ENCODE measurements at places on chromosomes 4 and X.

DNA sequence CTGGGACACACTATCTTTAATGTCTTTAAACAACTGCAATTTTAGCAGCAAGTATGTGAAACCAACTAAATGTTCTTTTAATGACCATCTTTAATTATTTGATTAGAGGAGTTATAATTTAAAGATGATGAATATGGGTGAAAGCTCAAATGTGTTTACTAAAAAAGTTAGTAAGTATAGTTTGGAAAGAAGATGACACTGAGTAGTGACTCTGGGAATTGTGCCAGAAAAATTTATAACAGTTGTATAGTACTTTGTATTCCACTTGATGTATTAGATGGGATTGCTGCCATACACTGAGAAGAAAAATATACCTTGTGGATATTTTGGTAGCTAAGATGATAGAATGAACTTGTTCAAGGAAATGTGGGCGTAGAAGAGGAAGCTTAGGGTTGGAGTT lies 19.5 kb upstream of the PACRGL start:
- DNase-seq = no peak

DNA sequence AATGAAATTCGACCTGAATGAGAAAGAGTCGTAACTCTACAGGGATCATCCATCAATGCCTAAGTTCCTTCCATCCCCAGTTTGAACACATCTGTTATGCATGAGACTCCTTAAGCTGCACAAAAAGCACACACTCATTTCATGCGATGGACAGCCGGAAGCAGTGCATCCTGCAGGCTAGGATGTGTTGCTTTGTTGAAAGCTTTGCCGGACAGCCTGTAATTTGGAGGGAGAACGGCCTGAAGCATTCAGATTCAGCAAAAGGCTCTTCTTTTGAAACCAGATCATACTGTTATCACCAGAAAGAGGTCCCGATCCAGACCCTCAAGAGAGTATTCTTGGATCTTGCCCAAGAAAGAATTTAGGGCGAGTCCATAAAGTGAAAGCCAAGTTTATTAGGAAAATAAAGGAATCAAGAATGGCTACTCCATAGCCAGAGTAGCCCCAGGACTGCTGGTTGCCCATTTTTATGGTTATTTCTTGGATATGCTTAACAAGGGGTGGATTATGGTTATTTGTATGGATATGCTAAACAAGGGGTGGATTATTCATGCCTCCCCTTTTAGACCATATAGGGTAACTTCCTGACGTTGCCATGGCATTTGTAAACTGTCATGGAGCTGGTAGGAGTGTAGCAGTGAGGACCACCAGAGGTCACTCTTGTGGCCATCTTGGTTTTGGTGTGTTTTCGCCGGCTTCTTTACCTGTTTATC lies 48.1 kb upstream of the DHRSX start:
- DNase-seq = peak; percentile 5

GRCh38 chrX:44003975-44004374 lies 30.8 kb upstream of the NDP start:
- DNase-seq = no peak

GRCh38 chrX:155333544-155334100 lies 792 bp downstream of the CLIC2 start:
- DNase-seq = no peak

- DNase-seq = no peak
These were observed 2.9 kb upstream of the REELD1 start for GRCh38 chr4:146211440-146211839.

GRCh38 chr4:165415910-165416309 lies 37.1 kb downstream of the CPE start:
- peak; percentile 9 for DNase-seq

GRCh38 chrX:97326456-97326855 lies 442.7 kb downstream of the RPA4 start:
- no peak for DNase-seq

DNA sequence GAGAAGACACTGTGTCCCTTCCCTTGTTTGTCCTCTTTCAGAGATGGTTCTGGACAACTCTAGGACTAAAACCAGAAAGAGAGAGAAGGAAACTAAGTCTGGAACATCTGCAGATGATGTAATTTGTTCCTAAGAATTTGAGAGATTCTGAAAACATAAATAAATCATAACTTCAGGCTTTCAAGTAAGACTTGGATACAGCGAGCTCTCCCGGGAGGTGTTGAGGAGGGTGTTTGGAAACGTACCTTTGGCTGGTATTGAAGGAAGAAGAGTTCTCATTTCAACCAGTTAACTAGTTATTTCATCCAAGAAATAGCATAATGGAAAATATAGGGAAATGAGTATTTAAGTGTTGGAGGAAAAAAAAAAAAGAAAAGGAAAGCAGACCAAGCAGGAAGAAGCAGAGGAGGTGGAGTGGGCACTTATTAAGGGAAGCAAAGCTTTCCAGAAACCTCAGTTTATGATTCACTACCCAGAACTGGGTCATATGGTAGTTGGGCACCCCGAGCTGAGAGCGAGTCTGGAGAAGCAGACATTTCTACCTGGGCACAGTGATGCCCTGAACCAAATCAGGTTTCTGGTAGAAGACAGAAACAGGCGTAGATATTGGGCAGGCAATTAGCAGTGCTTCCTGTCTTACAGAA lies 26.9 kb downstream of the CCNG2 start:
- DNase-seq = no peak

DNA sequence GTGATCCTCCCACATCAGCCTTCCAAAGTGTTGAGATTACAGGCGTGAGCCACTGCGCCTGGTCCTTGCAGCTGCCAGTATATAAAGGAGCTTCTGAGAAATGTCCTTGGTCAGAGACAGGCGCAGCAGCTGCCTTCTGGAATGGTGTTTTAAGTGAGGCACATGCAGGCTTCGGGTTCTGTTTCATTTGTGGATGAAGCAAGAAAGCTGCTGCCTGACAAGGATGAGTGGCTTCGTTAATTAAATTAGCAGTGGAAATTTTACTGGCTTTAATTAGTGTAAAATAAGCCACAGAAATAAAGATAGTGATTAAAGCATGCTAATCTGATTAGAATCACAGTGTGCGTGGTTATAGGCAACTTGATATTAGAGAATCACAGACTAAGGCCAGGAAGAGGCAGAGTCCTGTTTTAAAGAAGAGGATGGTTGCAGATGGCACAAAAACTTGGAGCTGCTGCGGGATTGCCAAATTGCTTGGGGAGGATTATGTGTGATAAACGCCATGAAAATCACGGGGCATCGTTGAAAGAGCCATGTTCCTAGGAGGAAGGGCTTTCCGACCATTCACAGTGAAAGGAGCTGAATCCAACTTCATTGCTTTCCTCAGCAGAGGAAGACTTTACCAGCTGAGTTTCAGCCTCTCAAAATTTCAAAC lies 348.4 kb upstream of the FAT1 start:
- no peak for DNase-seq

- DNase-seq = no peak
These were observed 177.5 kb downstream of the AASDH start for GRCh38 chr4:56209767-56210166.

DNA sequence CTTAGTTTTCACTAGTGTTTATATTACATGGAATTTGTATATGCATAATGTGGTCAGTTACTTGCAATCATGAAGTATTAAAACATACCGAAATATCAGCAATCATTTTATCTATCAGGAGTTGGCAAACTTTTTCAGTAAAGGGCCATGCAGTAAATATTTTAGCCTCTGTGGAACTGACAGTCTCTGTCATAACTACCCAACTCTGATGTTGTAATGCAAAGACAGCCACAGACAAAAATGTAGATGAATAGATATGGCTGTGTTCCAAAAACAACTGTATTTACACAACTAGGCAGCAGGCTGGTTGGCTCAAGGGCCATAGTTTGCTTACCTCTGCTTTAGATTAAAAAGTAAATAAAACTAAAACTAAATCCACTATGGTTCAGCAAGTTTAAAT lies 200.2 kb downstream of the HS3ST1 start:
- no peak for DNase-seq

- no peak for DNase-seq
These were observed 120.1 kb downstream of the PTTG2 start for GRCh38 chr4:38080061-38080974.

- DNase-seq = no peak
These were observed 6.2 kb upstream of the RPS3A start for GRCh38 chr4:151093203-151093602.

GRCh38 chr4:8152090-8152864 lies 6.3 kb downstream of the ABLIM2 start:
- no peak for DNase-seq

DNA sequence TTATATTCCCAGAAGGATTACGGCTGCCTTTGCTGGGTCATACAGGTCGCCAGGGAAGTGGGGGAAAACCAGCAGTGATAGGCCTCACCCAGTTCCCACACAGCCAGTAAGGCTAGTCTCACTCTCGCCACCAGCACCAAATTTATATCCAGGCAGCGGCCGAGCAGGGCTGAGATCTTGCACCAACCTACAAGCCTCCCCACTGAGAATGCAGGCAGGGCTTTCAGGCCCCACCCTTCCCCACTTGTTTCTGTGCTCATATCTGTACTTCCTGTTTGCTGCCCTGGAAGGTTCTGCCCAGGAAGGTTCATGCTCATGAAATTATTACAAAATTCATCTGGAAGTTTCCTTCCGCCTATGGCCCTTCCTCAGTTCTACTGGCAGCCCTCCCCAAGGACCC lies 179.7 kb downstream of the STIM2 start:
- DNase-seq = no peak

- DNase-seq = no peak
These were observed 140.4 kb downstream of the AFAP1 start for GRCh38 chr4:7799306-7799705.

DNA sequence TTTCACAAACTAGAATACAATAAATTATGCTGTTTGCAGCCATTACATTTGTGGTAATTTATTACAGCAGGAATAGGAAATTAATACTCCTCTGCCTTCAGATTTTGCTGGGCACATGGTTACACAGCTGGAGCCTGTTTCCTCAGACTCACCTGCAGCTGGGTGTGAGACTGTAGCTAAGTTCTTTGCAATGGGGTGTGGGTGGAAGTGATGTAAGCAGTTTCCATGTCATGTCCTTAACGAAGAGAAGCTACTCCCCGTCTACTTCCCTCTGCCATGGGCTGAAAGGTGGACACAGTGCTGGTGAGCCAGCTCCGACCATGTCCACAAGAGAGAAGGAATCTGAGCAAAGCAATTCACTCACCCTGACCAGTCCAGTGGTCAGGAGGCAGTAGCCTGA lies 18.2 kb downstream of the SH3KBP1 start:
- no peak for DNase-seq

DNA sequence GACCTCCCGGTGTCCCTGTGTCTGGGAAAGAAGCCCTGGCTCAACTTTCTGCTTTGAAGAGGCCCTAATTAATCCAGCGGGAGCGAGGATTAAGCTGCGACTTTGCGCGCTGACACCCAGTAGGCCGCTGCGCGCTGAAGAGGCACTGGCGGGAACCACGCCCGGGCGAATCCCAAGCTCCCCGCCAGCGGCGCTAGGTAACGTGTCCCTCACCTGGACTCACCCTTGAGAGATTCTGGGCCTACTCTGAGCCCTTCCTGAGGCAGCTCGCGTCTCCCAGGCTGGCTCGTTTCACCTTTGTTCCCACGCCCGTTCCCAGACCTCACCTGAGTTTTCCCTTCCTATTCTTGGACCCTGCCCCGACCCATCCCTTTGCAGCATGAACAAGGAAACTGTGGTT lies 616 bp upstream of the KLHL34 start:
- DNase-seq = no peak

GRCh38 chr4:25011135-25011866 lies 19.4 kb downstream of the LGI2 start:
- DNase-seq = peak; percentile 45

DNA sequence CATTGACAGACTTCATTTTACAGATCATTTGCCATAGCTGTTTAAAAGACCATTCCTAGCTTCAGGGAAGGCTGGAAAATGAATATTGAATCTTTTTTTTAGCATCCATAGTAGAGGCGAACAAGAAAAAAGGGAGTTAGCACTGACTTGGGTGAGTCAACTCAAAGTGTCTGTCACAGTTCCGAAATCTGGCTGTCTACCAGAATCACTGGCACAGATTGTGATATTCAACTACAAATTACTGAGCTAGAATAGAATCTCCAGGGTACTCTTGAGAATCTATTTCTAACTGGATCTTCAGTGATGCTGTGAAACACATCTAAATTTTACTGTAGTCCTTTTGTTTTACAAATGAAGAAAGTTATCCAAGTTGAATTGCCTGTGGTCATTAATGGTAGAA lies 31.5 kb downstream of the SEC24B start:
- no peak for DNase-seq

DNA sequence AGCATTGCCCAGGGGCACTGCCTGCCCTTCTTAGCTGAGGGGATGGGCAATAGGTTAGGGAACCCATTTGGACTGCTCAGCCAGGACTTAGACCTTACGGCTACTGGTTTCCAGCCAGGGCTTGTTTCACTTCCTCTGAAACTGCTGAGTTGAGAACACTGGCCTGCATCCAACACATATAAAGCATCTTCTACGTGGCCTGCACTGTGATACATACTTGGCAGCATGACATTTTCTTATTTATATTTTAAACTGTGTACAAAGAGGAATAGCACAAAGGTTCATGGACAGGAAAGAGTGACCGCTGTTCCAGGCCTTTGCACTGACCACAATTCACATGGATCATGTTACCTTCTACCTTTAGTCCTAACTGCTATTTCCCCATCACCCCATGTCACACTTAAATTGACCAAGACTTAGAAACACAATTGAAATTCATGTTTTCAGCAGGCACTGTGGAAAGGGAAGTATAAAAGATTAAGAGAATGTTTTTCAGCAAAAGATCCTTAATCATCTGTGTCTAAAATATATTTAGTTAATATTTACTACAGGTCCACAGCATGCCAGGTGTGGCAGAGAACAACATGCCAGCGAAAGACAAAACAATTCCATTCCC lies 43.7 kb downstream of the NLGN4X start:
- DNase-seq = no peak

GRCh38 chr4:107708225-107708624 lies 11.8 kb downstream of the PAPSS1 start:
- DNase-seq = no peak

DNA sequence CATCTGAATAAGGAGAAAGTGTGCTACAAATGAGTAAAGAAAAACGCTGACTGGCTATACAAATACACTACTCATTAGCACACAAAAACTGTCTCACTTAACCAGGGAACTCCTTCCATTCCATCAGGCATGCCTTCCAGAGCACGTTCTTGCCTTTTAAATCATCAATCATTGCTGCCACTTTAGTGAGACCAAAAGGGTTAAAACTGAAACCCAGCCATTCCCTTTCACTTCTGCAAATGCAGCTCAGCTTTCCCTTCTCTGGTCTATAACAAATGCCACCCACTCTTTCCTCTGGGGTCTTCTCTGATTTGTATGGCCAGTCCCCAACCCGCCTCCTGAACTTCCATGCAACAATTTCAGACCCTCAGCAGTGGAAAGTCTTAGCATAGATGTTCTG lies 231.5 kb downstream of the TRIML1 start:
- no peak for DNase-seq

Data from NCI-H2171 treated with DMSO at 0.1 percent for 48 hours (cell line).